ENCODE measurements at places on chromosomes 6 and 20. TPM values are rescaled to one million over a fixed set of nuclear protein-coding genes. Genes with fewer than 3 reads are reported as not detected.
A peak's percentile ranks its signal among the peaks of the same experiment; 100 is the strongest.

MUC21 gene
- total RNA-seq = under 0.01 TPM

GRCh38 chr6:150596439-150596838, 3.2 kb upstream of the PLEKHG1 start:
- no peak for DNase-seq

- DNase-seq = peak; percentile 70
Measured at GRCh38 chr6:150417899-150418826, 49.4 kb downstream of the IYD start.

DNA sequence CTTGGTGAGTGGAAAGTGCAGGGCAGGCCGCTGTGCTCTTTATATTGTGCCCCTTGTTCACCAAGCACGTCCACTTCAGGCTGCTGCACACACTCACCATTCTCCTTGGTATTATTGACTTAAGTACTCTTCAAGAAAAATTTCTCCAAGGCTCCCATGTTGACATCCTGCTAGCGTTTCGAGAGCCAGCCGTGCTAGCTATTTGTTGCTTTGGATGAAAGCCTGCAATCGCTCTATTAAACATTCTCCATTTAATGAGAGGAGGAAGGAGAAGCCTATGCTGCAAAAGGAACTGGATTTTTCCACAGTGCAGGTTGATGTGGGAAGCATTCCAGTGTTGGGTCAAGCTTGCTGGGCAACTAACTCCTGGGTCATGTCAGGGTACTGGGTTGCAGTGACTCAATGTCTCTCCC, 113.5 kb downstream of the CD83 start:
- DNase-seq = no peak

DNA sequence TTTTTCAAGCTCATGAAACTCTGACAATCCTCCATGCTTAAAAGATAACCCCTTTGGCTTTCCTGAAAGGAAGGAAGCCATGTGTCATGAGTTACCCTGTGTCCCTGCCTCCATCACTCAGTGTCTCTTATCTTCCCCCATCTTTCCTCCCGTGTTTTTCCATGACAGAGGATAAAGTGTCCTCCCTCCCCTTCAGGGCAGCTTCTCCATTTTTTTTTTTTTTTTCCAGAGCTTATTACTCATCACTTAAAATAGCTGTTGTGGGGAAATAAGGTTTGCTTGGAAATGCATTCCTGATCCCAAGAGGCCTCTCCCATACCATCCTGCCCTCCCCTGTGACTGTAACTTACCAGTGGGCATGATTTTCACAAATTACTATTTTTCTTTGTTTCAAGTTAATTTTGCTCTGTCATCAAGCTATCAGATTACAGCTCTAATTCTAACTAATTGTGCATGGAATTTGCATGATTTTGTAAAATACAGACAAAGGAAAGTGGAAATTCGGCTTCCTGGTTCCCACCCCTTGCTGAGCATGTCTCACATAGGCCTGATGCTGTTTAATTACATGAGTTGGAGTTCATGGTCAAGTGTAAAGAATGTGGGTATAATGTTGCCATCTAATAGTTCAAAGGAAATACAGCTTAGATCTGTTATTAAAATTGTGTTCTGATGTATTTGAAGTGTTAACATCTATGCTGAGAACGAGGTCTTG, 614.5 kb upstream of the FLRT3 start:
- no peak for DNase-seq

DNA sequence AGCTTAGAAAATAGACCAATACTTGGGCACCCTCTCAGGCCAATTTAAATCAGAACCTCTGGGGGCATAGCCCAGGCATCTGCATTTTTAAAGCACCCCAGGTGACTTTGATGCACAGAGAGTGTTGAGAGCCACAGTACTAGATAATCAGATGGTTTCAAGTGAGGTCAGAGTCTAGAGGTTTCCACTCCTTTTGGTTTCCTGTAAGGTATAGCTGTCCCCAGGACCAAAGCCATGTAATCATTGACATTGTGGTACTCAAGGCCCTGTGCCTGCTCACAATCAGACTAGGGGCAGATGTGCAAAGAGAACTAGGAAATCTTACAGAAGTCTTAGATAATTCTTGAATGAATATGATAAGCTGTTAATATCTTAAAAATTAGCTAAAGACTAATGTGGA, 9.1 kb downstream of the FILIP1 start:
- DNase-seq = no peak
